ENCODE measurements at places on chromosomes 2 and 18.
A peak's percentile ranks its signal among the peaks of the same experiment; 100 is the strongest.

DNA sequence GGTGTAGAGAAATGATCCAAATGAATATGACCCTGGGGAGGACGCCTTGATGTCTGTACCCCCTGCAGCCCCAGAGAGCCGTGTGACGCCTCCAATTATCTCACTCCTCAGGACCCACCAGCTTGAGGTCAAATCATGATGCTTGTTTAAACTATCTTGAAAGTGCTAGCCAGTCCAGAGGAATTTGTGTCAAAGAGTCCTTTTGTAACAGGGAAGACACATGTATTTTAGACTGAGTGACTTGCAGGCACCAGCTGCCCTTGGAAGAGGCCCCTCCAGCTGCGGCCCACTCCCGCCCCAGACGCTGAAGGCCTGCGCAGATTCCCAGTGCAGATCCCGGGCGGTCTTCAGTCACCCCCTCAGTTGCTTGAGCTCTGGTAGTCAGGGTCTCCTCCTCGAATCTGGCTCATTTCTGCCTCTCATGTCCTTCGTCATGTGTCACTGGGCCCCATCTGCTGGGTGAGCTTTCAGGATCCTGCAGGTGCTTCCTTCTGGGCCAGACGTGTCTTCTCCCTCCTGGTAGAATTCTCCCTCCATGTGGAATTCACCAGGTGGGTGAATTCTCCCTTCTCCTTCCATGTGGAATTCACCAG is 77.4 kb downstream of the RNF144A start:
- no peaks in the 10 kb centered on the region for H3K4me1 ChIP-seq
- no peaks in the 10 kb centered on the region for H3K36me3 ChIP-seq
- no peak overlapping the region for H3K4me3 ChIP-seq
- H3K27ac ChIP-seq, result no peak overlapping the region
- H3K27me3 ChIP-seq, result no peaks in the 10 kb centered on the region
- DNase-seq, result no peak

DNA sequence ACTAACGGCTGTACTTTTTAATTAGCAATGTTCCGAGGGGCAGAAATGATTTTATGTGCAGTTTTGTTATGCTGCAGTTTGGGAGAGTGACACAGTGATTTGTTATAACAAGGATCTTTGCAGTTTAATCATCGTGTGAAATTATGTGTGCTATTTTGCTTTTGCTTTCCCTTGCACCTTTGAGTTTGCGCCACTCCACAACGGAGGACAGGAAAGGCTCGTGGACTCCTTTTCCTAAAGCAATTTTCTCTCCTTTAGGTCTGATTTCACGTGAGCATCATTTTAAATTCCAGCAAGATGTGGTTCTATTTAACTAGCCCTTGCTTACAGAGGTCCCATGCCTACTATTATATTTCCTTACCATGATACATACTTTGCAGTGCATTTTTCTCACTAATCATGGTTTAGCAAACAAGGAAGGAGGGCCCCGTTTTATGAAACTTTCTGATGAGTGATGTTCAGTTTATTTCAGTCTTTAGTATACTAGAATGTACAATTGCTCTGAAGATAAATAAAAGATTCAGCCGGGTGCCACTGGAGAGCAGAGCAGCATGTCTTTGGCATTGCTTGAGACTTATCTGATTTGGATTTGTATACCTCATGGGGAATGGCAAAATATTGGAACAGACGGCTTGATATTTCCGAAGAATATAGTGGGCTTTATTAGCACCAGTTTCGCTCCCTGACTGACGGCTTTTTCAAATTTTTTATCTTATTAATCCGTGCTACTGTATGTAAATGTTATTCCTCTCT is 528.2 kb upstream of the FANCL start:
- no peaks in the 10 kb centered on the region for H3K4me1 ChIP-seq
- H3K36me3 ChIP-seq, result no peaks in the 10 kb centered on the region
- H3K4me3 ChIP-seq, result no peak overlapping the region
- no peak for DNase-seq
- no peak overlapping the region for H3K27ac ChIP-seq

DNA sequence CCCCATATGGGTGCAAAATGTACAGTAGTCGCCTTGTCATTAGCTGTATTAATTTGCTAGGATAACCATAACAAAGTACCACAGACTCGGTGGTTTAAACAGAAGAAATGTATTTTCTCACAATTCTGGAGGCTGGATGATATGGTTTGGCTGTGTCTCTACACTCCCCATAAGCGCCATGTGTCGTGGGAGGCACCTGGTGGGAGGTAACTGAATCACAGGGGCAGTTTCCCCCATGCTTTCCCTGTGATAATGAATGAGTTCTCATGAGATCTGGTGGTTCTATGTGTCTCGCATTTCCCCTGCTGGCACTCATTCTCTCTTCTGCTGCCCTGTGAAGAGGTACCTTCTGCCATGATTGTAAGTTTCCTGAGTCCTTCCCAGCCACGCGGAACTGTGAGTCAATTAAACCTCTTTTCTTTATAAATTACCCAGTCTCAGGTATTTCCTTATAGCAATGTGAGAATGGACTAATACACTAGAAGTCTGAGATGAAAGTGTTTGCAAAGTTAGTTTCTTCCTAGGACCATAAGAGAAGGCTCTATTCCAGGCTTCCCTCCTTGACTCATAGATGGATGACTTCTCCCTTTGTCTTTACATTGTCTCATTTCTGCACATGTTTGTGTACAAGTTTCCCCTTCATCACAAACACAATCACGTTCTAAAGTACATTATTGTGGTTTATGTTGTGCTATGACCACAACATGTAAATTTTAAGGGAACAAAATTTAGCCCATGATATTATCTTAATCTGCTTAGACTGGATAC is 1442.6 kb downstream of the SUCLG1 start:
- H3K4me1 ChIP-seq, result no peaks in the 10 kb centered on the region
- no peaks in the 10 kb centered on the region for H3K27me3 ChIP-seq
- H3K4me3 ChIP-seq, result no peak overlapping the region
- H3K27ac ChIP-seq, result no peak overlapping the region
- peak; percentile 1 for DNase-seq

DNA sequence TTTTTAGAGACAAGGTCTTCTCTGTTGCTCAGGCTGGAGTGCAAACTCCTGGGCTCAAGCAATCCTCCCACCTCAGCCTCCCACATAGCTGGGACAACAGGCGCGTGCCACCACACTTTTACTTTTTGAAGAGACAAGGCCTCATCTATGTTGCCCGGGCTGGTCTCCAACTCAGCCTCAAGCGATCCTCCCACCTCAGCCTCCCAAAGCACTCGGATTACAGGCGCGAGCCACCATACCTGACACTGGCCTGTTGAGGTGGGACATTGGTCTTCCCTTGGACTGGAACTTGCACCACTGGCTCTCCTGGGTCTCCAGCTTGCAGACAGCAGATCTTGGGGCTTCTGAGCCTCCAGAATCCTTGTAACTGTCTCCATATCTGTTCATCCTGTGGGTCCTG is 75.6 kb downstream of the NDUFA10 start:
- no peaks in the 10 kb centered on the region for H3K36me3 ChIP-seq
- H3K27ac ChIP-seq, result no peak overlapping the region
- no peak overlapping the region for H3K4me3 ChIP-seq
- no peaks in the 10 kb centered on the region for H3K27me3 ChIP-seq
- H3K4me1 ChIP-seq, result peaks cover 3% of the 10 kb centered on the region

DNA sequence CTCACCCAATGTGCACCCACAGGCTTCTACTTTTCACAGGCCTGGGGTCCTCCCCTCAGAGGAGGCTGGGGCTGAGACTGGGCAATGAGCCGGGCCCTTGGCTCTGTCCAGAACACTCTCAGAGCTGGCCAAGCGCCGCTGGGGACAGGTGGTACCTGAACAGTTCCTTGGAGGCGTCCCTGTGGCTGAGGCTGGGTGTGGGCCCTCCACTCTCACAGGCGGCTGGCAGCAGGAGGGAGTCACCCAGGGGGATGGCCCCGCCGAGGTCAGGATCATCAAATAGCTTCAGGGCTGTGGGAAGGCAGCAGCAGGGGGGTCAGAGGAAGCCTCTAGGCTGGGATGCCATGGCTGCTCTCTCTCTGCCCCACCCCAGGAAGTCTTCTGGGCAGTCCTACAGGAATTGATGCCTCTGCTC is 27.1 kb downstream of the HS1BP3 start:
- H3K4me3 ChIP-seq, result no peak overlapping the region
- H3K36me3 ChIP-seq, result peaks cover 71% of the 10 kb centered on the region
- DNase-seq, result no peak
- no peak overlapping the region for H3K27ac ChIP-seq
